ENCODE measurements at places on chromosomes 3 and 15.

DNA sequence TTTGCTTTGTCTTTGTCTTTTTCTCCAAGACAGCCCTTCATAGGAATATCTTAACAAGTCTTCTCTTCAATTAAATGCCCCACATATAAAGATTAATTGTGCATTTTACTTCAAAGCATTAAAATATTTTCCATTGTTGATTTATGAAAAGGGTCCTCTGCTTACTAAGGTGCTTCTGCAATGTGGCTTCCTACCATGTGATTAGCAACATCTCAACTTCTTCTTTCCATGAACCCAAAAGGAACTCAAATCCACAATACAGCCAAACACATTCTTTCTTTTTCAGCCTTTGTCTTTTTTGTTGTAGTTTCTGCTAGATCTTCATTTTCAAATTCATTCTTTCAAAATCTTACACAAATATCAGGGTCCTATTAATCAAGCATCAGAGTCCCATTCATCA, 309.2 kb downstream of the NSUN3 start:
- no peak for DNase-seq

DNA sequence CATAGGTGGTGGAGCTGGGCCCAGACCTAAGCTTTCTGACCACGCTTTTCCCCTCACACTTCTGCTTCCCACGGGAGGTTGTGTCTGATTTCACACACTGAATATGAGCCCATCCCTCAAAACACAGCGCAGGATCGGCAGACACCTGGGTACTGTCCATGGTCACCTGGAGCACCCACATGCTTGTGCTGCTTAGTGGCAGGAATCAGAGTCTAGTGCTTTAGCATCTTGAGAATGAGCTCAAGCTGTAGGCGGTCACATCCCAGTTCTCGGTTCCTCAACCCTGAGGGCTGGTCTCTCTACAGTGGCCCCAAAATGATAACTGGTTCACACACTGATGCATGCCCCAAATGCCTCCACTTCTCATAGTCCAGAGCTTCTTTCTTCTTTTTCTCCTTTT, 111.0 kb downstream of the SEMA5B start:
- DNase-seq, result no peak

GRCh38 chr3:98791341-98792325, 28.5 kb downstream of the ST3GAL6 start:
- no peak for DNase-seq

DNA sequence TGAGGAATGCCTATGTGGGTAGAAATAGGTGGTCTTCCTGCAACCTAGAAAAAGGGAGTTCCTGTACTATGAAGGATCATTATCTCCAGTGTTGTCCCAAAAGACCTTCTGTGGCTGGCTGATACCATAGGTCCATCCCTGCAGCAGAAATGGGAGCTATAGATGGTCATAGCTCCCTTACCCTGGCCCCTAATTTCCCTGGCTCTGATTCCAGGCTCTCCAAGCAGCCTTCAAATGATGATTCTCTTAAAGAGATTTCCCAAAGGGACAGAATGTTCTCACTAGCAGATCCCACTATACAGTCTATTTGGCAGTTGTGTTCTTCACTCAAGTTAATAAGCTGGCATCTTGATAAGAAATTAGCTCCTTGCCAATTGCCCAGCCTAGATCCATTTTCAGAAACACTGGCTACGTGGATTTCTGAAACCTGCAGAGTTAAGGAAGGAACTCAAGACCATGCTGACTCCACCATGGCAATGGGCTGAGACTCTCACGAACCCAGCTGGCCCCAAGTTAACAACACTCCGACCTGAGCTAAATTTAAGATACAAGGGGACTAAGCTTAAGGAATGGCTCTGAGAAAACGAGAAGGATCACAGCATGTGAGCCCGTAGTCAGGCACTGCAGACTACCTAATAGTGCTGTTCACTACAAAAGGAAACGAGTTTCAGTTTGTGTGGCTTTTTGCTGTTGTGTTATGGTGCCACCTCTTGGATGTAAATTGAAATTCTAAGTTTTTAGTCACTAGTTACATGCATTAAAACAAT, 11.4 kb downstream of the C15orf40 start:
- no peak for DNase-seq

GRCh38 chr15:87322265-87322664, 934.3 kb downstream of the NTRK3 start:
- DNase-seq, result no peak

DNA sequence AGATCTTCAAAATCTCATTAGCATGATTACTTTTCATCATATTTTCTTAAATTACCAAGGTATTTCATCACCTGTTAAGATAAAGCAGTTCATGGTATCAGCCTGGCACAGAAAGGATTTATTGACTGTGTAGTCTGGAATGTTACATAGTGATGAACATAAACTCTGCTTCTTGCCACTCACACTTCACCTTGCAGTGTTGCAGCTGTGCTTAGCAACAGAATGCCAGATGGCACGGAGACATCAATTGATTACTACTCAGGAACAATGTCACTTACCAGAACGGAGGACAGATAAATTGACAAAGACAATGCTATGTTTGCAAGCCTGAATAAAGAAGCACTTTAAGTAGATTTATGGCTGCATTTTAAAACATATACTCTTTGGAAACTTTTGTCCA, 15.0 kb upstream of the BCHE start:
- DNase-seq, result no peak

DNA sequence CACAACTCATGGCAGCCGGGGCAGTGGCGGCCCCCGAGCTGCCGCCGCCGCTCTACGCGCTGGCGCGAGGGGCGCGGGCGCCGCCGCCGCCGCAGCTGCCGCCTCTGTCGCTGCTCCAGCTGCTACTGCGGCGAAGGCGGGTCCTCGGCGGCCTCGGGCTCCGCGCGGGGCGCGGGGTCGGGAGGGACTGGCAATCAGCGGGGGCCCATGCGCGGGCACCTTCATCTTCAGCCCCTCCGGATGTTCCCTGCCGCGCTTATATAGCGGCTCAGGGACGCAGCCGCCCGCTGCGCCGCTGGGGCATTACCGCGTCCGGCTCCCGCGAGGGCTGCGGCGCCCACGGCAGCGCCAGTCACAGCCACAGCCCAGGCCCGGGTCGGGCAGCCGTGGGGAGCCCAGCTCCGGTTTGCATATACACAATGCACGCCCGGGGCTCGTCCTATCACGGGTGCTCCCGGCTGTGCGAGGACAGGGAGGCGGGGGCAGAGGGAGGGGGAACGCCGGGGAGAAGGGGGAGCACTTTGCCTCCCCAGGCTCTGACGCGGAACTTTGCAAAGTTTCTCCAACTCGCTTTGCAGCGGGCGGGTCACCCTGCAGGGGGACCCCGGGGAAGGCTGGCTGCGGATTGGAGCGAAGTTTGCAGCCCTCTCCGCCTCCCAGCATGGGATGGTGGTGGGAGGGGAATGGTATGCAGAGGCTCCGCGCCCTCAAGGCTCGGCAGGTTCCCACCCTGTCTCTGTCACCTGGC, at the start of gene VGLL3:
TSS of gene VGLL3 (minus strand) at position 416 of the 748 bp plus-strand sequence. CDS start at position 10, 406 bp downstream.
- peak; percentile 52 for DNase-seq

- DNase-seq, result no peak
Observed at GRCh38 chr3:74456166-74456565, 158.3 kb downstream of the CNTN3 start.

GRCh38 chr15:95646484-95647273, 683.8 kb upstream of the NR2F2 start:
- no peak for DNase-seq

GRCh38 chr3:52973806-52974205, 72.1 kb downstream of the SFMBT1 start:
- no peak for DNase-seq

- DNase-seq, result no peak
Observed at GRCh38 chr3:142272200-142272891, 47.0 kb upstream of the GK5 start.

GRCh38 chr3:51942603-51943450, 664 bp downstream of the PARP3 start:
- DNase-seq, result no peak

GRCh38 chr15:66752078-66752477, 50.0 kb downstream of the SMAD6 start:
- DNase-seq, result no peak

- no peak for DNase-seq
Observed at GRCh38 chr3:134624537-134625287, 26.1 kb downstream of the KY start.

GRCh38 chr3:162112719-162113118, 616.1 kb downstream of the OTOL1 start:
- no peak for DNase-seq

DNA sequence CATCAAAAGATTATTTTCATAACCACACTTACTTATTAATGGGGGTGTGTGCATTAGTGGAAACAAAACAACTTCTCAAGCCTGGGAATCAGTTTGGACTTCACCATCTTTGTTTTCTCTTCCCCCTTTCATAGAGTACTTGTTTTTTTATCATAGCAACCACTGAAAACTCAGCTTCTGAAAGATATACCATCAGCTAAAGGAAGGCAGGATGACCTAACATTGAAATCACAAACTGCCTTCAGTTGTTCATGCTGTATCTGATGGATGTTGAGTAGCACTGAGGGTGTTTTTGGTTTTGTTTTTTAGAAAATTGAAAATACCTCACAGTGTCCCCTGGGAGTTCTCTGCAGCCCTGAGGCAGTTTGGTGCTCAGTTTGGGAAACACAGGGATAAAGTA, 46.5 kb downstream of the NEK10 start:
- no peak for DNase-seq

- no peak for DNase-seq
Observed at GRCh38 chr15:101396484-101397261, 92.8 kb downstream of the PCSK6 start.

DNA sequence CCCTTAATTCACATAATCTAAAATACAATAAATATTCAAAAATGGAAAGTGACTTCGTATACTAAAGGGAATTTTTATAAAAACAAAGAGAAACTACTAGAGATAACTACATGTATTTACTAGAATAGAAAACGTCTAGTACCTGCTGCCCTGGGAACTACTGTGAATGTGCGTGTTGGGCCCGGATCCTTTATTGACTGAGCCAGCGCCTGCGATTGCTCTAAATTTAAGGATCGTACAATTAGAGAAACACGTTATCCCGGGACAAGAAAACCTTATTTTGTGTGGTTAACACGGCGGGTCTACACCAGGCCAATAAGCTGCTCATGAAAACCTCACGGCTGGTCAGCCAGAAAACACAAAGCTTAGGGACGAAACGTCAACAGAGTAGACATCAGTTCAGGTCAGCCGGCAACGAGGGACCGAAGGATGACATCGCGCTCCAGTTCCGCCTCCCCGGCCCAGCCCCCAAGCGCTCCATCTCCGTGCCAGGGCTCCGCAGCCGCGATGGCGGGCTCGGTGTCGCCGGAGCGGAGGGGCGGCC, 555 bp downstream of the TM2D3 start:
- peak; percentile 45 for DNase-seq

DNA sequence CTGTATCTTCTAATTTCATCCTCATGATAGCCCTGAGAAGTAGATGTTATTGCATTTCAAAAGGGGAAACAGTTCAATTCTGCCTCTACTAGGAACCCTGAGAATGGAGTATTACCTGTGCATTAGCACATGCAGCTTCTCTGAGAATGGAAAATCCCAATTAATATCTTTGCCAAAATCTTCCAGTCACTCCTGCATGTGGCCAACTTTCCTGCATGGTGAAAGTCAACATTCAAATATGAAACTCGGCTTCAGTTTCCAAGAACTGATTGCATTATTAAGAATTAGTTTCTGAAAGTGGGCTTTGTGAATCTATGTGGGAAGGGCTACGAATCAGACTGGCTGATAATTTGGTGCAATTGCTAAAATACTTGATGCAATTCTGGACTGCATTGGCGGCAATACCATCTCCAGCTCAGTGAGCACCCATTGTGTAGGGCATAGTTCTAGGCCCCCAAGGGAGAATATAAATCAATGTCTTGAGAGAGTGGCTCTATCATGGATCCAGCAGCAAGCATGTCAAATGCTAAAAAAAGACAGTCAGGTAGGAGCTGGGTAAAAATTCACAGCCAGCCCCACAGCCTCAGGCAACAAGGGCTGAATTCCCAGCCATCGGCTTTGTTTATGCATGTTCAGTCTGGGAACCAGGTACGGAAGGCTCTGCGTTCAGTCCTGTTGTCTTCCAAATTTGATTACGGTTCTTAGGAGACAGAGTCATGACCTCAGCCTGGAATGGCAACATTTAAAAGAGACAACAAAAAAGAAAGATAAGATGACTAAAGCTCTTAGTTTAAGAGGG, 18.8 kb upstream of the BCL6 start:
- DNase-seq, result no peak

DNA sequence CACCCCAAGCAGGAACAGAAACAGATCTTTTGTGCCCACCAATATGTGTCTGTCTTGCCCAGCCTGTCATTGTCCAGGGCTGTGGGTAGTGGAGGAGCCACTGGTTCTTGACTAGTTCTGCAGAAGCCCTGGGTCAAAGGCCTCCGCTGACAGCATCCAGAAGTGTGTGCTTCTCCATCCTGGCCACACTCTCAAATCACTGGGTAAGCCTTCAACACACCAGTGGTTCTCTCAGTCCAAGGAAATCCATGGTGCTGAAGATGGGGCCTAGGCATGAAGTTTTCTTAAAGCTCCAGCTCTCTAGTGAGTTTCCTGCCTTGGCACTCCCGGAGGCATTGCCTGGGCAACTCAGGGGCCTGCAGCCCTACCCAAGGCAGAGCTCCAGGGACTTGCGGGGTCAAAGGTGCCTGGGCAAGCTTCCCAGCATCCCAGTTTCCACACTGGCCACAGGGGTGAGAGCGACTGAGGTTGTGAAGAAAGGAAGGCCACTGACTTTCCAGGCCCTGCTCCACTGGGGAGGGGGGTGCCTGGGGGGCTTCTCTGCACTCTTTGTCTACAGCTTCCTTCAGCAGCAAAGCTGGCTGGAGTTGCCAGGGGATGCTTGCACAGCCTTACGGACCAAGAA, 37.9 kb upstream of the RPL32 start:
- no peak for DNase-seq

DNA sequence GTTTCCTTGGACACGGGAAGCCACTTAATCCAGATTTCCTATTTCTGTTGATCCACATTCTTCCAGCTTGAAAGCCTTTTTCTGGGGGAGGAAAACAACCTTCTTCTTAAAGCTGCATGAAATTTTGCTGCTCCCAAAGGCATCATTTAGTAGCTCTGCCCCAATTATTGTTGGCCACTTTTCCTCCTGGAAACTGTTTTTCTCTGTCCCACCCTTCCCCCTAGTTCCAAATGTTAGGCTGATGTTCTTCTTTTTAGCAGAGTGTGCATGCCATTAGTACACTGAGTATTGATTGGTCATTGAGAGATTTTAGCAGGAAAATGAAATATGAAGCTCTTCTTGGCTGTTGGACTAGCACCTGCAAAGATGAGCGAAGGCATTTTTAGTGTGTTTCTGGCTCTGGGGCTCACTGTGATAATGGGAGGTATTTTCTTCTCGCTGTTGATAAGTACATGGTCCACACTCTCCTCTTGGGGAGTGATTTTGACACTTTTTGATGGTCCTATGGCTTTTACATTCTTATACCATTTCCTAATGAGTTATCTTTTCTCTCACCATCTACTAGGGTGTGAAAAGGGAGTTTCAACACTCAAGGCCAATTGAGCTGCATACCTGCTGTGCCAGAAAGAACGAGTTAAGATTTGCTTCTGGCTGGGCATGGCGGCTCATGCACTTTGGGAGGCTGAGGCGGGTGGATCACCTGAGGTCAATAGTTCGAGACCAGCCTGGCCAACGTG, 200.5 kb downstream of the PTPRG start:
- DNase-seq, result no peak

- no peak for DNase-seq
Observed at GRCh38 chr15:72486144-72486543, 12.0 kb downstream of the ARIH1 start.

- no peak for DNase-seq
Observed at GRCh38 chr3:37731895-37732294, 129.8 kb upstream of the CTDSPL start.

- DNase-seq, result no peak
Observed at GRCh38 chr15:68082735-68083134, 28.6 kb downstream of the PIAS1 start.

All from gastrocnemius medialis (tissue), 4 donors.